NCI-H2171 treated with DMSO at 0.1 percent for 48 hours (cell line): ENCODE measurements at places on chromosomes 12 and 14.
A peak's percentile ranks its signal among the peaks of the same experiment; 100 is the strongest.

- peak; percentile 55 for DNase-seq
Measured at GRCh38 chr14:56119201-56119981, 1.2 kb downstream of the PELI2 start.

DNA sequence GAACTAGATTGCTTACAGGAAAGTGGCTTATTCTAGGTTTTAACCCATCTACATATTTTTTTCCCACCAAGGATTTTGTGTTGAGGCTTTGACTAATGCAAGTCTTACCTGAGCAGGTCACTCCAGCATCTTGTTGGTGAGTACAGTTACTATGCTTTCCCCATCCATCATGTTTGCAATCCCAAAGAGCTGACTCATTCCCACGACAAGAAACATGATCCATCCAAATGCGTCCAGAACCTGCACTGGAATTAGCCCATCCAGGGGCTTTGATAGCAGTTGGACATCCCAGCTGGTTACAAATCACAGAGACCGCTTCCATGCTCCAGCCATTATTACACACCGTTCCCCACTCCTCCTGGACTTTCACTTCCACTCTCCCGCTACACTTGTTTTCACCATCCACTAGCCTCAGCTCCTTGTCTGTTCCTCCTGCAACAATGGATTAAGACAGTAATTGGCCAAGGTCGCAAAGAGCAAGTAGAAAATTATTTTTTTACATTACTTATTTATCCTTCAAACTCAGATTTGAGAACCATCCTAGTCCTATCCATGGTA lies 2.5 kb downstream of the CD163 start:
- DNase-seq, result no peak

DNA sequence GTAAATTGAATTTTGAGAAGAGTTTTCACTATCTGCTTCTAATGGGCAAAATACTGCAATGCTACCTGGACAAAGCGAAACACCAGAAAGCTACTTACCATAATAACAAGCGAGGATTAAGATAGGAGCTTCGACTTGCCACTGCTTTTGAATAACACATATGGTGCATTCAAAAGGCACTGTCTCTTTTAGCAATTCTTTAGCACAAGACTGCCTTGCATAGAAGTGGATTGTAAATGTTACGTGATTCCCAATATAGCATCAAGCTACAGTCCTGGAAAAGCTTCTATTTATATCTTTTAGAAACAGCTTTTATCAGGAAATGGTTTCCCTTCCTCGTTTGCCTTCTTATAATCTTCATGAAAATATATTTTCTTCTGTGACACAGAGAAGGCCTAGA lies 258.7 kb upstream of the PDE3A start:
- no peak for DNase-seq

GRCh38 chr12:15404485-15404884 lies 82.2 kb downstream of the PTPRO start:
- DNase-seq, result no peak

DNA sequence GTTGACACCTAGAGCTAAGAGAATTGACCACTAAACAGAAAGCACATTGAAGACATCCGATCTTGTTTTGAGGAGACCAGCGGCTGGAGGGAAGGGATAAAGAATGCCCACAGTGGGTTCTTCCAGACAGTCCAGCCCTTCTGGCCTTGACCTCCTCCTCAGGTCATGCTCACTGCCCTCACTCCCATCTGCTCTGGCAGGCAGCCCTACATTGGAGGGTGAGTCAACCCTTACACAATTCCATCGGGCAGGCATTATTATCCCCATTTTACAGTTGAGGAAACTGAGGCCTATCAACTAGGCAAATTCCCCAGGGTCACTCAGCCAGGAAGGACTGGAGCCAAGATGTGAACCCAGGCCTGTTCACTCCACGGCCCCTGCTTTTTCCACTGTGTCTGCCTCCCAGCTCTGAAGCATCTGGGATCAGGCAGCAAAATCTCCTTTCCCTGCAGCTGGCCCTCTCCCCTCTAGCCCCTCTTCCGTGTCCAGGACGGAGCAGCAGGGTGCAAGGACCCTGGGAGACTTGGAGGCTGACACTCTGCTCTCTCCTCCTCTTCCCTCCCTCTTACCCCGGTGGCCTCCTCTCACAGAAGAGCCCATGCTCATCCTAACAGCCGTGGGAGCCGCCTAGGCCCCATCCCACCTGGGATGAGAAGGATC lies 5.3 kb downstream of the SCNN1A start:
- no peak for DNase-seq

DNA sequence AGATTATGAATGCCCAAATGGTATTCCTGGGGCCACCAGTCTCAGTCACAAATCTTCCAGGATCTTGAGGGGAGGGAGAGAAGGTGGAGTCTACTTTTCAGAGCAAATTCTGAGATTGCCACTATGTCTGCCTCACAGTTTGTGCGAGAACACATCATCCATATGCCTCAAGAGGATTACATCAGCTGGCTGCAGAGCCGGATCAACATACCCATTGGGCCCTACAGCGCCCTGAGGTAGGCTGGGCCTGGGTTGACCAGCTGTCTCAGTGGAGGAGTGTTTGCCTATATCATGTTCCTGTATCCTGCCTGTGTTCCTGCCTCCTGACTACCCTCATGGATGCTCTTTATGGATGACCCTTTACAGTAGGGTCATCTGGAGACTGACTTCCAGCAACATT lies 53.1 kb upstream of the TMEM233 start:
- DNase-seq, result no peak

DNA sequence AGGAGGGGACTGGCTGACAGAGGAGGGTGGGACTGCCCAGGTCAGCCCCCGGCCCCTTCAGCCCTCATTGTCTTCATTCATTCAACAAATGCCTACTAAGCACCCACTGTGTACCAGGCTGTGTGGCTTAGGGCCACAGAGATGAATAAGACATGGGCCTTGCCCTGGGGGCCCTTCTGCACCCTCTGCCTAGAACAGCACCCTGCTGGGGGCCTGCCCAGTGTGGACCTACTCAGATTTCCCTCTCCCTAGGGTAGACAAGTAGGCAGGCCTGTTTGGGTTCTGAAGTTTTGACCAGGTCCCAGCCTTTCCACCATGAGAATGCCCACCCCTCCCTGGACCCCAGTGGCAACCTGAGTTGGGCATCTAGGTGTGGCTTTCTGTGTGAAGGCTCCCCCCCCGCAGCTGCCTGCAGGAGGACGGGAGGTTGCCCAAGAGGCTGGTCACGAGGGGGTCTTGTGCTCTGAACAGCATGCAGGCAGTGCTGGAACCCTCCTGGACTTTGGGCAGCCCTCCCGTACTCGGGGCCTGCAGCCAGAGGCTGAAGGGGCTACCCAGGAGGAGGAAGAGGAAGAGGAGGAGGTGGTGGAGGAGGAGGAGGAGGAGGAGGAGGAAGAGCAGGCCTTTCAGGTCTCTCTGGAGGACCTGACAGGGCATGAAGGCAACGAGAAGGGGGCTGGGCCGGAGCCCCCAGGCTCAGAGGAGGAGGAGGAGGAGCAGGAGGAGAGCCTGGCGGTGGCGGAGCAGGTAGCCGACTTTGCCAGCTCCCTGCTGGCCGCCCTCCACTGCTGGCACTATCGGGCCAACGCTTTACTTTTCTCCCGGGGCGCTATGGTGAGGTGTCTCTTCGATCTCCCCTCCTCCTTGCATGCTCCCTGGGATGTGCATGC lies 33.4 kb downstream of the PLEKHG3 start:
- DNase-seq, result no peak

GRCh38 chr14:62844546-62844945 lies 200.7 kb downstream of the KCNH5 start:
- no peak for DNase-seq

DNA sequence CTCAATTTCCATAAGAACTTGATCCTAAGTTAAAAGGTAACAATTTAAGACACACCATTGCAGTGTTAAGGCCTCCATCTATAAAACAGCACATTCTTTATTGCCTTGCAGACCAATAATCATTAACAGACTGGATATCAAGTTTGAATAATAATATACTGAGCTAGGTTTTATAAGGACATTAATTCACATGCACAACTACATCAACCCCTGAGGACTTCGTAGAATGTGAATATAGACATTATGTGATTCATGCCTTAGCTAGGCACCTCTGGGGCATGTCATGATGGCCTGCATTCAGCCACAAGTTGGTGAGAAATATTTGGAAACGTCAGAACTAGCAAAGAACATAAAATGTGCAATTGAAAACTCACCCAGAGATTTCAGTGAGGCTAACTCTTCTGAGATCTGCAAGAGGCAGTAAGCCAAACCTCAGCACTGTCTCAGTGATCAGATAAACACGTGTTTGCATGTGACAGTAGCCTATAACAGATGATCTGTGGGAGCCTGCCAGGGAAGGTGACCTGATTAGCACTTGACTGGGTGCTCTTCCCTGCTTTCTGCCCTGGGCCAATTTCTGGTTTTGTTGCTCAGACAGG lies 492.2 kb downstream of the FLRT2 start:
- DNase-seq, result peak; percentile 7

DNA sequence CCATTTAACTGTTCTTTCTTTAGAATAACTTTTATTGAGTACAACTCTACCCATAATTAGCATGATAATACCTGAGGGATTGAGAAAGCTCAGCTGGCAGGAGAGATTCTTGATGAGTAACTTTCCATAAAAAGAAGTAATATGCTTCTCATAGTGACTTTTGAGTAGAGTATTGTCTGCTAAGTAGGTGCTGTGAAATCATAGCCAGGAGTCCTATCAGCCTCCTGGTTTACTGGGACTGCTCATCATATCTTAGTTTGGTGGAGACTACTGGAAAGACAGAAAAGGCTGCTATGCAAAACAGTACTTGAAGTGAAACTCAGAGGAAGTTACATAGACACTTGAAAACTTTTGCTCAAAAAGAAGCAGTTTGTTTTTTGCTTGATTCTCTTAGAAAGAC lies 113.3 kb upstream of the ATP2B1 start:
- DNase-seq, result no peak

DNA sequence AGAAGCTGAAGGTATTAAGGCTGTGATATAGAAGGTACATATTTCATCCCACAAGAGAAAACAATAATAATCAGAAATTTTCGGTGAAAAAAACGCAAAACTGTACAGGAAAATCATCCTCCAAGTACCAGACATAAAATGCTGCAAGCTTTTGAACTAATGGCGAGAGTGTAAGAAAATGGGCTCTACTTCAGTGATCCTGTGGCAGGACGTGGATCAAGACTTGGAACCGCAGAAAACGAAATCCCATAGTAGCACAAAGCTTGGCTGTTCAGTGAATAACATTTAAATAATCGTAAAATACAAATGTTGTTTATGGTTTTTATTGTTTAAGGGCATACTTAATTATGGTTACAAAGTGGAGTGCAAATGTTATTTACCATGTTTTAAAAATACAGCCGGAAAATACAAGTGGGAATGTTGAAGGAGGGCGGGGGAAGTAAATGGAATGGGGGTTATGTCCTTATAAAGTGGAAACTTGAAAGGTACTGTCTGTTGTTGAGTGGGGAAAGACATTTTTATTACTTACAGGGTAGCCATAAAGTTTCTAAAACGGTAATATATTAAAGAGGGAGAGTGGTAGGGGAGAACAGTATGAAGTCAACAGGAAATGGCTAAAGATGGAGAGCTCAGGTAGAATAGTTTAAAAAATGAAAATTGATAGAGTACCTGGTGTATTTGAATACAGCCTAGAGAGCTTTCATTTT lies 1.1 kb downstream of the SMIM10L1 start:
- DNase-seq, result peak; percentile 12

GRCh38 chr12:71250166-71250565 lies 92.4 kb upstream of the TSPAN8 start:
- DNase-seq, result no peak

- no peak for DNase-seq
Measured at GRCh38 chr12:5197656-5198055, 154.0 kb downstream of the KCNA5 start.

DNA sequence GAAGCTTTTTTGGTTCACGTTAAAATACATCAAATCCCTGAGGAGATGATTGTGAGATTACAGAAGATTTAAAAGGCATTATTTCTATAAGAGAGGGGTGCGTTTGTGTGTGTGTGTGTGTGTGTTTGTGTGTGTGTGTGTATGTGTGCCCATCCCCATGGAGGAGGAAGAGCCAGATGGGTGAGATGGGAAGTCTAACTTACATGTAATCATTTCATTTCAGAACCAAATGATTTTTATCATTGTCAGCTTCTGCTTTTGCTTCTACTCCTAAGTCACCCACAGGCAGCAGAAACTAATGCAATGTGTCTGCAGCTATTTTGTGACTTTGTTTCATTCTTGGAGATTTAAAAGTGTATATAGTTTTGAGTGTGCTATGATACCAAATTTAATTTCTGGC lies 68.7 kb downstream of the SLC4A8 start:
- no peak for DNase-seq

DNA sequence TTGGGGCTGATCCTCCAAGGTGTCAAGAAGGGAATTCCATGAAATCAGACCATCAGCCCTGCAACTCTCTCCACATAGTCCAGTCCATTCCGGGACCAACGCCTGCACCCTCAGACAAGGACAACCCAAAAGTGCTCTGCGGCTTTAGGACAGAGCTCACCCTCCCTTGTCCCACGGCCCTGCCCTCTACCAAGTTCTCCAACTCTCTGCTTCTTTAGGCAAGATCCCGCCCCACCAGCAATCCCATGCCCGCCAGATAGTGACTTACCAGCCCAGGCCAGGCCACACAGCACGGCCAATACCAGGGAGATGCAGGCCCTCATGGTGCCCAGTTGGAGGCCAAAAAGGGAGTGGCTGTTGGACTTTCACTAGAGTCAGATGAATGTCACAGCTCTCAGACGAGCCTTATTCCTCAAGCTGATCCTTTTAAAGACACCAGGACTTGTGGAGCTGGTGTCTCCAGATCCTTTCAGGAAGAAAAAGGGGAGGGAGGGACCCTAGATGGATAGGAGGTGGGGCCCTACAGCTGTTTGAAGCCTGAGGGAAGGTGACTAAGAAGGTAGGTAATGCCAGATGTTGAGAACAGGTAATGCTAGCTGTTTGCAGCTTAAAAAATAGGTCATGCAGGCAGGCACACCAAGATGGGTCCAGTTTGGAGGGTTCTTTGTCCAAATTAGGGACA lies at the start of gene ENDOU:
TSS of gene ENDOU (minus strand) at position 400 of the 682 bp plus-strand sequence. CDS start at position 323, 77 bp downstream.
- no peak for DNase-seq
